ENCODE measurements at places on chromosomes 11 and 22. TPM values are rescaled to one million over a fixed set of nuclear protein-coding genes. Genes with fewer than 3 reads are reported as not detected.

The ACR gene
- 0.42 TPM for polyA plus RNA-seq

The OR52M1 gene
- not detected for polyA plus RNA-seq

The JAML gene
- polyA plus RNA-seq = 1.7 TPM

The TBC1D22A gene
- polyA plus RNA-seq = 14.2 TPM

The SUN2 gene
- polyA plus RNA-seq = 50.6 TPM

The APOBEC3A gene
- not detected for polyA plus RNA-seq

The OR4A16 gene
- not detected for polyA plus RNA-seq

The BLID gene
- not detected for polyA plus RNA-seq

The TRIM51G gene
- not detected for polyA plus RNA-seq

- no peak for DNase-seq
Observed at GRCh38 chr22:19674129-19674928, 40.0 kb upstream of the SEPTIN5 start.

DNA sequence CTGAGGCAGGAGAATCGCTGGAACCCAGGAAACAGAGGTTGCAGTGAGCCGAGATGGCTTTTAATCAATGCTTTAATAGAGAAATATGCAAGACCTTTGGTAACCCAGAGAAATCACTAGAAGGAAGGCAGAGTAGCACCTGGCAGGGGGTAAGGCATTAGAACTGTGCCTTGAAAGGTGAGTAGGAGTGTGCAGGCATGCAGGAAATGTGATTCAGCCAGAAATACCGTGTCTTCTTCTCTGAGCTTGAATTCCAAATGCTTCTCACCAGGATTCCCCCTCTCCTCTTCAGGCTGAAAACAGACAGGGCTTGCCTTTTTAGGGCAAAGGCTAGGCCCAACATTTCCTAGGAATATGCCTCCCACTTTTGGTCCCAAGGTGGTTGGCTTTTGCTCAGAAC lies 51.0 kb downstream of the OR4D9 start:
- no peak for DNase-seq

- DNase-seq = no peak
Observed at GRCh38 chr11:67280341-67280787, 8.7 kb upstream of the ANKRD13D start.

DNA sequence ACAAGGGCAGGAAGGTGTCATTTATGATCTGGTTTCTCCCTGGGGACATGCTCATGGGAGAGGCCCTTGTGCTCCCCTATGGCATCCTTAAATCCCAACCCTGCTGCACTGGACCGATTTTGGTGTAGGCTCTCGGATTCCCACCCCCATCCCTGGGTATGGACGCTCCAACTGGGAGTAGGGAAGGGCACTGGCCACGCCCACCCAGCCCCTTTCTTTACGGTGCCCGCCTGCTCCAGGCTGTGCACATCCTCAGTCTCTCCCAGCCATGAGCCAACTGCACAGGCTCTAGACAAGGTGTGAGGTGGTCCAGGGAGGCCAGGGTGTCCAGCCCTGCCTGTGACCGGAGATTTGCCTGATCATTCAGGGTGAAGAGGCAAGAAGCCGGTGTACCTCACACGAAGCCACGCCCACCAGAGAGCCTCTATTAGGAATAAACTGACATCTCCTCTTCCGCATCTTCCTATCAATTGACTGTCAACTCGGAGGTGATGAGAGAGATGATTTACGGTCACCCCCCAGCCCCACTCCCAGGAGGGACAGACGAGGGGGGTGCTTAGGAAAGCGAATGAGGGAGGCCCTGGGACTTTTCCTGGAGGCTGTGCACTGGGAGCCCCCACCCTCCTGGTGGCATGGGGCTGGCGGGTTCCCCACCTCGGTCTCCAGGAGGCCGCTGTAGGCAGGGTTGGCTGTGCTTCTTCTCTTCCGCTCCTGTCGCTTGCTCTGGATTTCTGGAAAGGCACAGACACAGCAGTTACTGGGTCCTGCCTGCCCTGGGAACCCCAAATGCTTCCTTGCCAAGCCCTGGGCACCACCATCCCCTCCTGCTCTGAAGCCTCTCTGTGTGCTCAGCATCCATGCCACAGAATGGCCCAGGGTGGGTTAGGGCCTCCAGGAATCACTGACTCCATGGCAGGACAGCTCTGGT lies 116.7 kb downstream of the PHF21B start:
- no peak for DNase-seq

DNA sequence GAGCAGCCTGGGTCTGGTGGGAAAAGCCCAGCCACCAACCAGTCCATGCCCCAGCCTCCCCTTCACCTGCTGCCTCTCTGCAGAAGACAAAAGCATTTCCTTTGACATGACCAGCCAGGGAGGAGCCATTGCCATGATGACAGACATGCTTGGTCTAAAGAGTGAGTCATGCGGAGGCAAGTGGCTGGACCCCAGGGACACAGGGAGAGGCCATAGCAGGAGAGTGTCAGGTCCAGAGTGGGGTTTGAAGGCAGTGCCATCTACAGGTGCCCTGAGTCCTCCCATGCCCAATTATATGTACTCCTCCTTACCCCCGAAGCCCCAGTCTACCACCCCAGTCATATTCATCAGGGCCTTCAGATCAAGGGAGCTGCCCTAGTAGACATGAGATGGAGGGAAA lies 67.4 kb downstream of the SCN3B start:
- DNase-seq = no peak

GRCh38 chr11:28209906-28210305 lies 101.7 kb downstream of the METTL15 start:
- no peak for DNase-seq

- no peak for DNase-seq
Observed at GRCh38 chr11:60100516-60100915, 12.1 kb downstream of the MS4A2 start.

DNA sequence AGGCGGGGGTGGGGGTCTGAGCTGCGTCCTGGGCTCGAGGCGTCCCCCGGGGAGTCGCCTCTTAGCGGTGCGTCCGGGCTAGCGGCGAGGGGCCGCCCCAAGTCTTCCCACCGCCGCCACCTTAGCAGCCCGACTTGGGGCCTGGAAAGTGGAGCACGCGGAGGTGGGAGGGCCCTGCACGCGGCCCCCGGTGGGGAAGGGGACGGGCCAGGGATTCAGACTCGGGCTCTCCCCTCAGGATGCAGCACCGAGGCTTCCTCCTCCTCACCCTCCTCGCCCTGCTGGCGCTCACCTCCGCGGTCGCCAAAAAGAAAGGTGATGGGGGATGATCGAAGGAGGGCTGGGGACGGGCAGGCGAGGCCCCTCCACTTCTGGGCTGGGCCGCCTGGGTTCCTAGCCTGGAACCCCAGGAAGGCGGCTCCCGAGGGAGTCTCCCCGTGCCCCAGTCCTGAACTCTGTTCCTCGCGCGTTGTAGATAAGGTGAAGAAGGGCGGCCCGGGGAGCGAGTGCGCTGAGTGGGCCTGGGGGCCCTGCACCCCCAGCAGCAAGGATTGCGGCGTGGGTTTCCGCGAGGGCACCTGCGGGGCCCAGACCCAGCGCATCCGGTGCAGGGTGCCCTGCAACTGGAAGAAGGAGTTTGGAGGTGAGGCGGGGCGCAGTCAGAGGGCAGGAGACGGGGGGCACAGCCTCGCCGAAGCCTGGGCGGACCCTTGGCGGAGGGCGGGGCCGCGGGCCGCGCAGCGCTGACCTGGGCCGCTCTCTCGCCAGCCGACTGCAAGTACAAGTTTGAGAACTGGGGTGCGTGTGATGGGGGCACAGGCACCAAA lies 563 bp downstream of the MDK start:
- DNase-seq = no peak

GRCh38 chr11:63719987-63720386 lies 38.7 kb downstream of the RTN3 start:
- no peak for DNase-seq

DNA sequence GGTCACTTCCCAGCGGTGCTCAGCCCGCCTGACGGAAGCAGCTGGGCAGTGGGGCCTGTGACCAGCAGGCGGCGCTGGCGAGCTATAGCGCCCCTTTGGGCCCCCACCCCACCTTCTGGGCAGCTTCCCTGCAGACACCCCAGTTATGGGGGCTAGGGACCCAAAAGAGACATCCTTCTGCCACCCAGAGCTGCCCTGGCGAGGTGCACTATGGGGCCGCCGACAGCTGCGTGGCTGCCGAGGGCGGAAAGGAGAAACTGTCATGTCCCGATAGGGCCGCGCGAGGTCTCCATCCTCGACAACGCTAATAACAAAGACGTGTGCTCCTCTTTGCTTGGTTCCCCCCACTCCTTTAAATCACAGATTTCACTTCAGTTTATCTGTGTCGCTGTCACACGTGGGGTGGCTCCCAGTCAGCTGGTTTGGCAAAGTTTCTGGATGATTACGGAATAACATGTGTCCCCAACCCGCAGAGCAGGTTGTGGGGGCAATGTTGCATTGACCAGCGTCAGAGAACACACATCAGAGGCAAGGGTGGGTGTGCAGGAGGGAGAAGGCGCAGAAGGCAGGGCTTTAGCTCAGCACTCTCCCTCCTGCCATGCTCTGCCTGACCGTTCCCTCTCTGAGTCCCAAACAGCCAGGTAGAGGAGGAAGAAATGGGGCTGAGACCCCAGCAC lies 673 bp upstream of the MYO7A start:
- no peak for DNase-seq

DNA sequence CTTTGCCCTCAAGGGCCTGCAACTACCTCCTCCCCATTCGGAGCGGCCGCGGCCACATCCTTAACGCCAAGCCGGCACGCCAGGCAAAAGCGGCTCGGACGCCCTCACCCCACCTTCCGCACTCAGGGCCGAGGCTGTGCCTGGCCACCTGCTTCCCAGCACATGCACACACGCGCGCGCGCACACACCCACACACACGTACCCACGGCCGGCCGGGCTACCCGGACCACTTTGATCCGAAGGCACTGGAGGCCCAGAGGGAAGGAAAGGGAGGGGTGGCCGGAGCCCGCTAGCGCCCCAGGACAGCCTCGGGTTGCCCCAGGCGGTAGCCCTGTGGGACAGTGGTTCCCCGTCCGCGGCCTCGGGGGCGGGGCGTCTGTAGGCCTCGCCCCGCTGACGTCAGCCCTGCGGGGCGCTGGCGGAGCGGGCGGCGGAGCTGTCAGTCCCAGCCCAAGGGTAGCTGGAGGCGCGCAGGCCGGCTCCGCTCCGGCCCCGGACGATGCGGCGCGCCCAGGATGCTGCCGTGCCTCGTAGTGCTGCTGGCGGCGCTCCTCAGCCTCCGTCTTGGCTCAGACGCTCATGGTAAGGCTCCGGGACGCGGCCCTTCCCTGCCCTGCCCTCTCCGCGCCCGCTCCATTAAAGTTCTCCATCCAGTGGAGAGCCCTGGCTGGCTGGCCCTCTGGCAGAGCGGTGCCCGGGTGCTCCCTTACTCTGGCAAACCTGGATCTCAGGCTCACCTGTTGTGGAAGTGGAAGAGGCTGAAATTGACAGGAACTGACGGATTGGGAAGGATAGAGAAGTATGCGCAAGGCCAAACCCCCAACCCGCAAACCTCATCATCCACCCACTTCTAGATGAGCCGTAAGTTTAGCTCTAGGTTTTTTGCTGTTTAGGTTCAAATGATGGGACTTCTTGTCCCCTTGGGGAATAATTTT lies at the start of gene IL10RA:
Gene IL10RA (plus strand): TSS at position 442 of the 935 bp plus-strand sequence. CDS start 74 bp downstream, at position 516.
- DNase-seq = no peak

DNA sequence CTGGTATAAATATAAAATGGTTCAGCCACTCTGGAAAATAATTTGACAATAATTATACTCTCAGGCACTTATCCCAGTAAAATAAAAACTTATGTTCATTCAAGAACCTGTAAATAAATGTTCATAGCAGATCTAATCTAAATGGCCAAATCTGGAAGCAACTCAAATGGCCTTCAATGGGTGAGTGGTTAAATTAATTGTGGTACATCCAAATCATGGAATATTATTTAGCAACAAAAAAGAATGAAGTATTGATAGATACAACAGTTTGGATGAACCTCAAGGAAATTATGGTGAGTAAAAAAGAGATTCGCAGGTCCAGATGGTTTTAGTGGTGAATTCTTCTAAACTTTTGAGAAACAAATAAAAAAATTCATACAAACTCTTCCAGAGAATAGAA lies 287.0 kb upstream of the ZC3H12C start:
- DNase-seq = no peak

DNA sequence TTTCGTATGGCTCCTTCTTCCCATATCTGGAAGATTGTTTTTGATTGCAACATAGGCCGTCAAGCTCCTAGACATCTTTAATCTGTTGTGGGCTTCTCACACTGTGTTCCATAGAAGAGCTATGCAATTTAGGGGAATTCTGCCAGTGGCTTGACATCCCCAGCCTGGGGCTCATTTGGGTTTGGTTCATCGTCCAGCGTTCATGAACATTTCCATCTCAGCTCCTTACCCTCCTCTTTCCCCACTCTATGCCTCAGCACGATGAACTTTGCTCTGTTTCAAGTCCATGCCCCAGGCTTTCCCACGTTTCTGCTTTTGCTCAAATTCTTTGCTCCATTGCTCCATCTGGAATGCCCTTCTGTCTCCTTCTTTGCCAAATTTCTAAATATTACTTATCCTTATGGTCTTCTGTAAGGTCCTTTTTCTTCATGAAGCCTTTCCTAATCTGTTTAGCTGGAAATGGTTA lies 26.1 kb upstream of the CLMP start:
- no peak for DNase-seq

DNA sequence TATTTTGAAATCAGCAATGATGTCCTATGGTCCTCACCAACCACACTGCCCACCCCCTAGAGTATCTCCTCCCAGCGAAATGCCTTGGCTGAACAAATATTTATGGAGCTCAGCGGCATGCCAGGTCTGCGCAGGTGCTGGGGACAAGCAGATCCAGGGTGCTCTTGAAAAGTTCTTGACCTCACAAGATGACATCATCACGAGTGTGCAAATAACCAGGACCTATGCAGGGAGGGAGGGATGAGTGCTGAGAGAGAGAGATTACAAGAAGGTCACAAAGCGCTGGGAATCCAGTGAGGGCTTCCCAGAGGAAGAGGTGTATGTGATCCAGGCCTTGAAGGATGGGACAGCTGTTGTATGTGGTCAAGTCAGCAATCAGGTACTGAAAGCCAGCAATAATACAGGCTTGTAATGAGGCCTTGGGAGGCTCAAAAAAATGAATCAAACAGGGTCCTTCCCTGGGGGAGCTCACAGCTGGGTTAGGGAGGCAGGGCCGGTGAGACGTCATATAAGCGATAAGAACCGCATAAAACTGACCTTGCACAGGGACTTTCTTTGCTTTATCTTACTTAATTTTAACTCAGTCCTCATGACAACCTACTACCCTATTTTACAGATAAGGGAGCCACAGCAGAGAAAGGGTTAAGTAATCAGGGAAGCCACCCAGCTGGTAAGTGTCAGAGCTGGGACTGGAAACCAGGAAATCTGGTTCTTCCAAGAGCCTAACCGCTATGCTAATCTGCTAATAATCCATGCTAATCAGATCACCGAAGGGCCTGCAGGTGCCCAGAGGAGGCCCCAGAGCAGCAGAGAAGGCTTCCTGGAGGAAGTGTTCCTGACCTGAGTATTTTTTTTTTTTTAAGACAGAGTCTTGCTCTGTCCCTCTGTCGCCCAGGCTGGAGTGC lies 8.2 kb downstream of the ARRB1 start:
- no peak for DNase-seq

Measured in forelimb muscle (tissue), 1 donor.